ENCODE measurements at places on chromosomes 13 and 19. TPM values are rescaled to one million over a fixed set of nuclear protein-coding genes. Genes with fewer than 3 reads are reported as not detected.

GRCh38 chr19:54850930-54851329 lies 687 bp downstream of the KIR3DL2 start:
- H3K27me3 ChIP-seq = no peaks in the 10 kb centered on the region
- no peaks in the 10 kb centered on the region for H3K4me1 ChIP-seq
- no peaks in the 10 kb centered on the region for H3K36me3 ChIP-seq

- no peak for DNase-seq
- no peak overlapping the region for H3K4me3 ChIP-seq
- H3K4me1 ChIP-seq = 0 out of 2 replicates have a peak, but pooled peaks cover 3% of the 10 kb centered on the region
- H3K27me3 ChIP-seq = no peaks in the 10 kb centered on the region
Measured at GRCh38 chr13:100664171-100664900, 10.3 kb downstream of the TMTC4 start.

DNA sequence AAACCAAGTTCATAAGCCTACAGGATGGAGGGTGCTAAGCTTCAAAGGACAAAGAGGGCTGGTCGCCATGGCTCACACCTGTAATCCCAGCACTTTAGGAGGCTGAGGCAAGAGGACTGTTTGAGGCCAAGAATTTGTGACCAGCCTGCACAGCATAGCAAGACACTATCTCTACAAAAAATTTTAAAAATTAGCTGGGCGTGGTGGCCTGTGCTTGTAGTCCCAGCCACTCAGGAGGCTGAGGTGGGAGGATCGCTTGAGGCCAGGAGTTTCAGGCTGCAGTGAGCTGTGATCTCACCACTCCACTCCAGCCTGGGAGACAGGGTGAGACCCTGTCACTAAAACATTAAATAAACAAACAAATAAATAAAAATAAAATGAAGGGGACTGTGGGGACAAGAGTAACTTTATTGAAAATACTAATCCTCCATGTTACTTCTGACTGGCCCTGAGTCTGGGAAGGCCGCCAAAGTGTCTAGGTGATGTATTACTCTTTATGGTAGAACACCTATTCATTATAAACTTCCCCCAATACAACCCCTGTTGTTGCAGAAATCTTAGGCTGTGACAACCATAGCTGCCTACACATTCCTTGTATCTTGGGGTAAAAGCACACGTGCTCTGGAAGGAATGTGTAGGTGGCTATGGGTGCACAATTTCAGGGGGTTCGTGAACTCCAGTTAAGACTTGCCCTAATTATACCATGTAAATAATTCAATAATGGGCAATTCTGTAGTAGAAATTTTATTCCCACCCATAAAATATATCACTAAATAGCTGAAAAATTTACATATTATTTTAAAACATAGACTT lies 14.6 kb upstream of the URAD start:
- H3K36me3 ChIP-seq = no peaks in the 10 kb centered on the region
- H3K4me1 ChIP-seq = no peaks in the 10 kb centered on the region
- H3K27ac ChIP-seq = no peak overlapping the region
- peaks cover 8% of the 10 kb centered on the region for H3K27me3 ChIP-seq

CCNA1 gene
- not detected for polyA plus RNA-seq

- H3K4me3 ChIP-seq = peak overlapping the region; percentile 75
- no peak for DNase-seq
- peak overlapping the region; percentile 53 for H3K27ac ChIP-seq
Measured at GRCh38 chr19:18203408-18203862, 407 bp downstream of the RAB3A start.

DNA sequence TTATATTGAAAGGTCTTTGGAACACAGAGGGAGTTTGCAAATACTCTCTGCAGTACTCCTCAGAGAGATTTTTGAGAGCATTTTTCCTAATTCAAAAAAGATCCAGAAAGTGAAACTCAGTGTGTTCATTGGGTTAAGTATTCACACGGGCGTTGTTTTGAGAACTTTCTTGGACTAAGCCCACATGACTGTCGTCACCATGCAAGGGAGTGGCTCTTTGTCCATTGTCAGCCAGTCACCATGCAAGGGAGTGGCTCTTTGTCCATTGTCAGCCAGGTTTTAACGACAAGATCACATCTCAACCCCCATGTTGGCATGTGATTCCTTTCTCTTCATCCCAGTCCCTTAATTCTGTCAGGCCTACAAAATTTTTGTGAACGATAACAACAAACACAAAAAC lies 81.2 kb upstream of the STK24 start:
- peaks cover 4% of the 10 kb centered on the region for H3K27me3 ChIP-seq
- no peak overlapping the region for H3K27ac ChIP-seq
- no peak overlapping the region for H3K4me3 ChIP-seq
- no peaks in the 10 kb centered on the region for H3K4me1 ChIP-seq

DNA sequence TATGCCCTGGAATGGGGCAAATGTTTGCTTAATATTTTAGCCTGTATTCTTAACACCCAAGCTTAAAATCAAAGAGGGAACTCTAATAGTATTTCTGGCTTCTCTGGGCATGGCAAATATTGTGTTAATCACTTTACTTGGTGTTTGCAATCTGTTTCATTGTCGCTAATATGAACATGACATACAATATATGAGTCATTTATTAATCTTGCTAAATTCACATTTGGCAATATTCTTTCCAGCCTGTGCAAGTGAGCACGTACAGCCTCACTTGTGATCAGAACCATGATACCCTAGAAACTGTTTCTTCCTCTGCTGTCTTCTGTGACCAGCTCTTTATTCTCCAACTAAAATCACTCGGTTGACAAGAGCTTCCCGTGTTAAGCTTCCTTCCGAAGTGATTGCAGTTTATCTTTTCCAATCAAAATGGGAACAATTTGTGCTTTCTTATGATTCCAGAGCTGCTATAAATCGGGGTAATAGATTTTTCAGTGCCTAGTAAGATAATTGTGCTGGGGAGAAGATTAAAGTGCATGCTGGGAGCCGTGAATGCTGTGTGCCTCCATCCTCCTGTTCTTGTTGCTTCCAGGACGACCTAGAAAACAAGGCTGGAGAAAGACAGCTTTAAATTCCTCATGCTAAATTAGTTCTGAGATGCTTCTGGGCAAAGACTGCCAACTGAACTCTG lies 153.0 kb upstream of the TMTC4 start:
- H3K36me3 ChIP-seq = no peaks in the 10 kb centered on the region
- no peak overlapping the region for H3K27ac ChIP-seq
- H3K4me1 ChIP-seq = no peaks in the 10 kb centered on the region
- no peak for DNase-seq
- H3K27me3 ChIP-seq = no peaks in the 10 kb centered on the region

TSKS gene
- 0.10 TPM for polyA plus RNA-seq

CEACAM1 gene
- not detected for polyA plus RNA-seq

ERICH6B gene
- polyA plus RNA-seq = not detected

DNA sequence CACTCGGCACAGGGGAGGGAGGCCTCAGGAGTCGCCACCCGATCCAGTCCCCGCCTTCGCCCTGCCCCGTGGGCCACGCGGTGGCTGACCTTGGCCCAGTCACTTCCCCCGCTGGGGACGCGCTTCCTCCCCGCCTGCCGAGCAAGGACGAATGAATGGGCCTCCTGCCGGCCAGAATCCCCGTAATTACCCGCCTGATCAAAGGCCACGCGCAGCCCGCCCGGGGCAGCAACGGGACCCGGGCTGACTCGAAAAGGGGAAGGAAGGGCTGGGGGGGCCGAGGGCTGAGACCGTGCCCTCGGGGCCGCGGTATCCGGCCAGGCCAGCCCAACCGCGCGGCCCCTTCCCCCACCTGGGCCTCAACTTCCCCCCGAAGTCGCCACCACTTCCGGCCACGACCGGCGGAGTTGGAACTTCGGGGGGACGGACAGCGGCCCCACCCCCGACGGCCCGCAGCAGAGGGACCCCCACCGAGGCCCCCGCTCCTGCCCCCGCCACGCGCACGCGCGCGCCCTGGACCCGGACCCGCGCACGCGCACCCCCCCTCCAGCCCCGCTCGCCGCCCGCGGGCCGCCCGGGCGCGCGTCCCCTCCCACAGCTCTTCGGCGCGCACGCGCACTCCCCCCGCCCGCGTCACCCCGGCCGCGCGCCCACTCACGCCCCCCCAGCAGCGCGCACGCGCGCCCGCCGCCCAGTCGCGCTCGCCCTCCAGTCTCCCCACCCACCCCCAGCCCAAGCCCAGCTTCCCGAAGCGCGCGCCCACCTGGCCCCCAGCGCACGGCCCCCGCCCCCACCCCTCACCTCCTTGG lies 520 bp downstream of the ZNF787 start:
- peak; percentile 71 for DNase-seq
- peak overlapping the region; percentile 89 for H3K4me3 ChIP-seq
- peaks cover 15% of the 10 kb centered on the region for H3K4me1 ChIP-seq
- peak overlapping the region; percentile 99 for H3K27ac ChIP-seq

- peaks cover 34% of the 10 kb centered on the region for H3K4me1 ChIP-seq
- H3K36me3 ChIP-seq = no peaks in the 10 kb centered on the region
- DNase-seq = no peak
- H3K27ac ChIP-seq = peak overlapping the region; percentile 69
- no peaks in the 10 kb centered on the region for H3K27me3 ChIP-seq
- no peak overlapping the region for H3K4me3 ChIP-seq
Measured at GRCh38 chr13:97114651-97115050, 107.5 kb upstream of the MBNL2 start.

DNA sequence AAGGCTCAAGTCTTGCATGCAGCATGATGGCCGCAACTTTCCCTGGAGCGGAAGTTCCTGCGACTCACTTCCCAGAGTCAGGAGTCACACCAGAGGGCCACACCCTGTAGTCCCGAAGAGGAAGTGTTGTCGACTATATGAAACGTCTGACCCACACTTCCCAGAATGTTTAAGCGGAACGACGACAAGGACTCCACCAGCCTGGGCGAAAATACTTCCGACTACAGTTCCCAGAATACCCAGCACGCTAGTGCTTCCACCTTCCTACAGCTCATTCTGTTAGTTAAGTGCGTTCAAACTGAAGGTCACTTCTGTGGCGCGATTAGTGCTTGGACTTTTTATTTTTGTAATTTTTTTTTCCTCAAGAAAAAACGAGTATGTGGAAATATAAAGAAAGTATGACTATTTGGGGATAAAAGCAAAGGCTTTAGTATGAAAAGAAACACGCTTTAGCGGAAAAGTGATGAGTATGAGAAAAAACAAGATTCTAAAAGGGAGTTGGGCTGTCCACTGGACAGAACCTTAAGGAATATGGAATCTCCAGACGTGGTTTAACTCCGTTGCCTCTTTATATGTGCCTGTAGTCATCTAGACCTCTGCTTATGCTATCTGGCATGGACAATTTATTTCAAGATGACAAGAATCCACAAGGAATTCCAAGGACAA lies 15.5 kb upstream of the ZNF112 start:
- no peaks in the 10 kb centered on the region for H3K36me3 ChIP-seq
- H3K4me3 ChIP-seq = no peak overlapping the region
- H3K4me1 ChIP-seq = no peaks in the 10 kb centered on the region
- H3K27ac ChIP-seq = no peak overlapping the region

GRCh38 chr13:107730813-107731212 lies 484.5 kb downstream of the LIG4 start:
- H3K27ac ChIP-seq = no peak overlapping the region
- H3K27me3 ChIP-seq = no peaks in the 10 kb centered on the region
- DNase-seq = peak; percentile 67
- H3K4me3 ChIP-seq = no peak overlapping the region
- no peaks in the 10 kb centered on the region for H3K4me1 ChIP-seq

DNA sequence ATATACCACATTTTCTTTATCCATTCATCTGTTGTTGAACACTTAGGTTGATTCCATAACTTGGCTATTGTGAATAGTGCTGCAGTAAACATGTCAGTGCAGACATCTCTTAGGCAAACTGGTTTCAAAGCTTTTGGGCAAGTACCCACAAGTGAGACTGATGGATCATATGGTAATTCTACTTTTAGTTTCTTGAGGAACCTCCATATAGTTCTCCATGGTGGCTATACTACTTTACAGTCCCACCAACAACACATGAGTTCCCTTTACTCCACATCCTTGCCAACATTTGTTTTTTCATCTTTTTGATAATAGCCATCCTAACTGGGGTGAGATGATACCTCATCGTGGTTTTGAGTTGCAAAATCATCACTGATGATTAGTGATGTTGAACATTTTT lies 8.5 kb downstream of the CYSLTR2 start:
- no peak overlapping the region for H3K4me3 ChIP-seq
- H3K36me3 ChIP-seq = no peaks in the 10 kb centered on the region
- DNase-seq = no peak
- H3K27ac ChIP-seq = no peak overlapping the region
- no peaks in the 10 kb centered on the region for H3K4me1 ChIP-seq

DNA sequence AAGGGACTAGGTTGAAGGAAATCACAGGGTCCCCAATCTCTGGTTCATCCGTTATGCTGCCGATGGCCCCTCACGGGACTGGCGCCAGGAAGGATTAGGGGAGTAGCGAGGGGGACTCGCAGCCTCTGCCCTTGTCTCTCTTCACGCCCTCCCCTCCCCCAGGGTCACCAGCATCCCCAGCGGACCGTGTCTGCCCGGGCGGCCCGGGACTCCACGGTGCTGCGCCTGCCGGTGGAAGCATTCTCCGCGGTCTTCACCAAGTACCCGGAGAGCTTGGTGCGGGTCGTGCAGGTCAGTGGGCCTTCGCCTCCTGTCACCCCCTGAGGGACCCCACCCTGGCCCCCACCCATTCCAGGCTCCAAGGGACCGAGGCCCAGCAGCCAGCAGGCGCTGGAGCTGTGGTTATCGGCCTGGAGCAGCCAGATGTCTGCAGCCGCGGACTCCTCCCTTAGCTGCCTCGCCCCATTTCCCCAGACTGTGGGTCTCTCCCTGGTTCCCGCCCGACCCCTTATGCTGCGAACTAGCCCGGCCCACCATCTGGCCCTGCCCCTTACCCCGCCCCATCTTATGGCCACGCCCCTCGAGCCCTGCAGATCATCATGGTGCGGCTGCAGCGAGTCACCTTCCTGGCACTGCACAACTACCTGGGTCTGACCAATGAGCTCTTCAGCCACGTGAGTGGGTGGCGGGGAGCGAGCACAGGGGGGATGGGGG lies 5.4 kb downstream of the PNPLA6 start:
- no peak overlapping the region for H3K27ac ChIP-seq
- peaks cover 3% of the 10 kb centered on the region for H3K4me1 ChIP-seq
- H3K36me3 ChIP-seq = peaks cover 38% of the 10 kb centered on the region
- H3K27me3 ChIP-seq = no peaks in the 10 kb centered on the region

PDX1 gene
- not detected for polyA plus RNA-seq

GRCh38 chr19:30148803-30149202 lies 206.8 kb downstream of the URI1 start:
- H3K4me1 ChIP-seq = no peaks in the 10 kb centered on the region
- H3K27ac ChIP-seq = no peak overlapping the region
- no peaks in the 10 kb centered on the region for H3K27me3 ChIP-seq
- H3K4me3 ChIP-seq = no peak overlapping the region

ZNF66 gene
- polyA plus RNA-seq = 0.55 TPM

LHFPL6 gene
- polyA plus RNA-seq = 35.1 TPM

PAK4 gene
- polyA plus RNA-seq = 35.5 TPM

- H3K4me1 ChIP-seq = peaks cover 2% of the 10 kb centered on the region
- no peak overlapping the region for H3K4me3 ChIP-seq
- no peaks in the 10 kb centered on the region for H3K36me3 ChIP-seq
- no peak overlapping the region for H3K27ac ChIP-seq
Measured at GRCh38 chr13:94239135-94239534, 240.3 kb downstream of the DCT start.

GRCh38 chr19:44847144-44848035 lies 1.3 kb downstream of the NECTIN2 start:
- H3K4me1 ChIP-seq = peaks cover 12% of the 10 kb centered on the region
- H3K4me3 ChIP-seq = peak overlapping the region; percentile 97
- H3K27ac ChIP-seq = peak overlapping the region; percentile 97
- no peaks in the 10 kb centered on the region for H3K27me3 ChIP-seq
- peaks cover 5% of the 10 kb centered on the region for H3K36me3 ChIP-seq
- DNase-seq = peak; percentile 58

- H3K36me3 ChIP-seq = no peaks in the 10 kb centered on the region
- H3K4me3 ChIP-seq = no peak overlapping the region
- DNase-seq = no peak
Measured at GRCh38 chr13:40508127-40508526, 158.3 kb downstream of the FOXO1 start.
